ENCODE measurements at places on chromosomes 12 and 14. TPM values are rescaled to one million over a fixed set of nuclear protein-coding genes. Genes with fewer than 3 reads are reported as not detected.

SLCO1B1 gene
- total RNA-seq, result 0.39 TPM

XPOT gene
- 49.7 TPM for total RNA-seq

OR4E2 gene
- total RNA-seq, result not detected

NRIP2 gene
- not detected for total RNA-seq

RD3L gene
- total RNA-seq, result not detected

FIGNL2 gene
- 0.23 TPM for total RNA-seq

All from A549 treated with Mapracorat at 1 μM for 4 hours (cell line).